ENCODE measurements at places on chromosomes 5 and 9. TPM values are rescaled to one million over a fixed set of nuclear protein-coding genes. Genes with fewer than 3 reads are reported as not detected.

ADGRD2 gene
- polyA plus RNA-seq, result 0.22 TPM

DNA sequence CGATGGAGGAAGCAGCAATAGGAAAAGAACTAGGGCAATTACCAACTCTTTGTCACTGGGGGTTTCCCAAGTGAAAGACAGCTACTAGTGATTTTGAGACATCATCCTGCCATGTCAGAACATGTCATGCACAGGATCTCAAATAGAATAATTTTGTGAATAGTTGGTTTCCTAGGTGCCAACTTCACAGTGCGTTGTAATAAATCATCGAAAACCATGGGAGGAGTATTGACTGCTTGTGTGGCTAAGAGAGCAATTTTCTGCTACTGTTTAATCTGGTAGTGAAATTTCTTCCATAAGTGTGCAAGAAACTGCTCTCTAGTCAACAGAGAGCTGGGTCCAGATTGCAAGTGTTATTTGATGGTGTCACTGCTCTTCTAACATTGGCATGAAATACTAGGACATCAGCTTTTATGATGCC, 168.6 kb downstream of the NNT start:
- DNase-seq, result no peak

GRCh38 chr5:139886213-139886612, 90.6 kb downstream of the PSD2 start:
- DNase-seq, result no peak

DNA sequence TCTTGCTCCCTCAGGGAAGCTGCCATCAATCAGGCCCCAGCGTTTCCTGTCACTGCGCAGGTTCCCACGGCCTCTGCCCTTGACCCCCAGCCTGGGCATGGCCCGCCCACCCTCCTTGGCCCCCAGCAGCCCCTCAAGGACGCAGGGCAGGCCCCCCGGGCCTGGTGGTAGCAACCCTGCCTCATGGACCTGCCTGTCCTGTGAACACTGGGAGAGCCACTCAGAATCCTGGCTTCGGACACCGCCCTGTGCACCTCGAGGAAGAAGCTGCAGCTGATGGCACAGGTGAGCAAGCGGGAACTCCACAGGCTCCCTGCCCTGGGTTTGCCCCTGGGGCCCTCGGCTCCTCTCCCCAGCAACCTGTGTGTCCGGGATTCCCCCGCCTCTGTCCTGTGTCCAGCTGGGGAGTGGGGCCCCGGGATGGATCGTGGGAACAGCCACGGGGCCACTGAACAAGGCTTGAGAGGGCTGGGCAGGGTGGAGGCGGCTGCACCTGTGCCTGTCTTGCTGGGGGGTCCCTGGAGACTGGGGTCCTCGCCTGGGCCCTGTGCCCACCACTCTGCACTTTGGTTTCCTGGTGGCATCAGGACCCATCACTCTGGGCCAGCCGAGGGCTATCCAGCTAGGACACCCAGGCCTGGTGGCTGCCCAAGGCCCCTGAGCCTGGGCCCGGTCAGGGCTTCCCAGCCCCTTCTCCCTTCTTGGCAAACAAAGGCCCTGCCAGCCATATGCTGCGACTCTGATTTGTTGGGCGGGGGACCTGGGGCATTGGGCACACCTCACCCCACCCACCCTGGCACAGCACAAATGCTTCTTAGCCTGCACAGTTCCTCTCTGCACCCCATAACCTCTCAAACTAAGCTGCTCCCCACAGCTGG, 33.5 kb upstream of the EGFL7 start:
- no peak for DNase-seq

DNA sequence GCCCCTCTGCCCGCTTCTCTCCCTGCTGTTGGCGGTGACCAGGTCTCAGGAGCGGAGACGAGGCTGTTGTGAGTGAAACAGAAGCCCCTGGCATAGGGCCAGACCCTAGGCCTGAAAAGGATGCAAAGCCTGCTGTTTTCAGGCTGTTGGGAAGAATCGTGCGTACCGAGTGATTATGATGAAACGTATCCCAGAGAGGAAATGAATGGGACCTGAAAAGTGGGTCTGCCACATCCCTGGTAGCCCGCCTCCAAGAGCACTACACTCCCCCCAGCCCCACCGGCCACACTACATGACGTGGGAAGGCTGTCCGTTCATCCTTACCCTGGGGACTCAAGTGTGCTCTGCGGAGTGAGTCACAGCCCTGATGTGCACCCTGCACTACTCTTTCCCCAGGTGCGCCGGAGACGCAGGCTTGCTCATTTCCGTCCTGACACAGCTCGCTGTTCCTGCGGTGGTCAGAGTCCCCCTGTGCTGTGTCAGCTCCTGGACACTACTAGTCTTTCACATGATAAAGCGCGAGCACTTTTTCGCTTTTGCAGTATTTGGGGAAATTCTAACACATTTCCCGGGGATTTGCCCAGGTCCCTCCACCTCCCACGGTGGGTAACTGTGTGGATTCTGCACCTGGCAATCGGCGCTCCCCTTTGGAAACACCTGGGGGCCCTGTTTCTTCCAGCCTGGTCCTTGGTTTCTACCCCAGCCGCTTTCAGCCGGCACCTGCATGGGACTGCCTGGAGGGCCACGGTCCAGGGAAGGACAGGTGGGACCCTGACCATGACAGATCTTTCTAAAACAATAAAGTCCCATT, 91.5 kb downstream of the ANKRD33B start:
- DNase-seq, result no peak

All from left lung (tissue), 14 donors.